CD8-positive, alpha-beta T cell (primary cell): ENCODE measurements at places on chromosomes 6 and 20. TPM values are rescaled to one million over a fixed set of nuclear protein-coding genes. Genes with fewer than 3 reads are reported as not detected.

The BEND6 gene
- total RNA-seq = not detected

The LY6G5B gene
- 30.6 TPM for total RNA-seq

The SIRPG gene
- total RNA-seq = 17.6 TPM

The OR2H1 gene
- not detected for total RNA-seq

The FOXA2 gene
- total RNA-seq = not detected

The FABP7 gene
- not detected for total RNA-seq

The PGK2 gene
- not detected for total RNA-seq

The COL20A1 gene
- total RNA-seq = 0.11 TPM

The LST1 gene
- 13.0 TPM for total RNA-seq

The C6orf47 gene
- total RNA-seq = 13.4 TPM

The WFDC10B gene
- total RNA-seq = not detected

The MRPL2 gene
- total RNA-seq = 38.9 TPM

The WFDC5 gene
- not detected for total RNA-seq

The MROH8 gene
- total RNA-seq = 1.1 TPM

The TCF15 gene
- total RNA-seq = not detected

The TBPL1 gene
- total RNA-seq = 48.7 TPM

The CLVS2 gene
- not detected for total RNA-seq

The TREM1 gene
- total RNA-seq = not detected

The PRDM13 gene
- total RNA-seq = not detected

The C20orf141 gene
- not detected for total RNA-seq

The FAM209B gene
- 2.9 TPM for total RNA-seq

The BHLHE23 gene
- total RNA-seq = not detected

The COQ3 gene
- 1.6 TPM for total RNA-seq

The NINL gene
- 1.5 TPM for total RNA-seq

The ASIP gene
- total RNA-seq = not detected

The CCM2L gene
- not detected for total RNA-seq

The MRS2 gene
- total RNA-seq = 6.1 TPM

The ARMC12 gene
- total RNA-seq = 1.5 TPM

The KCNQ5 gene
- total RNA-seq = 3.5 TPM

The FHL5 gene
- total RNA-seq = not detected

The TPBG gene
- total RNA-seq = 0.42 TPM

The ADGB gene
- total RNA-seq = not detected

The RCAN2 gene
- 0.11 TPM for total RNA-seq

The KCNB1 gene
- total RNA-seq = 0.39 TPM

The ALDH5A1 gene
- 4.0 TPM for total RNA-seq

The GNAS-AS1 gene
- not detected for total RNA-seq

The NCOA3 gene
- total RNA-seq = 45.1 TPM

The ZNF451 gene
- 132 TPM for total RNA-seq

The FAM83B gene
- total RNA-seq = not detected

The HRH3 gene
- not detected for total RNA-seq

The WFDC10A gene
- total RNA-seq = not detected

The GUCA1A gene
- total RNA-seq = not detected

The ACTL10 gene
- total RNA-seq = 0.75 TPM
